ENCODE measurements at places on chromosomes 2 and 18.

- peak; percentile 26 for DNase-seq
Observed at GRCh38 chr2:68391099-68391498, 26.0 kb downstream of the PLEK start.

- DNase-seq, result peak; percentile 59
Observed at GRCh38 chr2:112092286-112093041, 37.4 kb downstream of the TMEM87B start.

DNA sequence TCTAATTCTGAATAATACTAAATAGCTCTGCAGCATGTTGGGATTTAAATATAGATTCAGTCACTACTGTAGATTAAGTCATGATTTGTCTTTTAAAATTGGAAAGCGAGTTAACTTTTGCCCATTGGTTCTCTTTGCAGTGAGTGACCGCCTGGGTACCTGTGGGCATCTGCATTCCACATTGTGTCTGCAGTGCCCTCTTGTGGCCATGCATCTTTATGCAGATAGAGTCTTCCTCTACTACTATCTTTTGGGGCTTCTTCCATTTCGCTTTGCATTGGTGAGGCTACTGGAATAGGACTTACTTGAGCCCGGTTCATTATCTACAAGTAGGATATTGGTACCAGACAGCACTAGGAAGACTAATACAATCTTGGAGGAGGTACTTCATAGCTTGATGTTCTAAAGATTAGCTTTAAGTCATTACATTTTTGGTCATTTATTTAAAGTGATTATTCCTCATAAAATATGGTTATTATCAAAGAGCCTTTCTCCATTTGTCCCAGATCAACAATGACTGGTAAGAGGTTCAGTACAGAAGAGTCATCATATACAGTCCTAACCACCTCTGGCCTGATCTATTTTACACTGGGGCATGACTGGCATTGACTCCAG is 203.0 kb downstream of the SOCS6 start:
- DNase-seq, result peak; percentile 15

- DNase-seq, result no peak
Observed at GRCh38 chr2:3575534-3576262, 638 bp downstream of the RPS7 start.

DNA sequence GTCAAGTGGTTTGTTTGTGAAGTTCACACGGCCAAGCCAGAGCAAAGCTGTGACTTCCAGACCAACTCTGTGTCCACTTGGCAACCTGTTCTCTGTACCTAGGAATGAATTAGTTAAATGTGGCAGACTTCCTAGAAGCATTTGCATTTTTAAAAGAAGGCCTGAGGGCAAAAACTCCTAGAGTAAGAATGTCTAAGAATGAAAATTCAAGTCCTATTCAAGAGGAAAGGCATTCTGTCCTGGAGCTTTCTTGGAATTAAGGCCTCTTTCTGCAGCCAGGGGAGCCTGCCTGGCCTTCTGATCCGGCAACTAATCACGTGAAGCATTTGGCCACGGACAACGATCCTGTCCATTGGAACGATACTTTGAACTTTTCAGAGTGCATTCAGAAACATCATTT is 155.0 kb downstream of the SETBP1 start:
- DNase-seq, result no peak
